C1 segment of cervical spinal cord (tissue), 14 donors: ENCODE measurements at places on chromosomes 2 and 18.

DNA sequence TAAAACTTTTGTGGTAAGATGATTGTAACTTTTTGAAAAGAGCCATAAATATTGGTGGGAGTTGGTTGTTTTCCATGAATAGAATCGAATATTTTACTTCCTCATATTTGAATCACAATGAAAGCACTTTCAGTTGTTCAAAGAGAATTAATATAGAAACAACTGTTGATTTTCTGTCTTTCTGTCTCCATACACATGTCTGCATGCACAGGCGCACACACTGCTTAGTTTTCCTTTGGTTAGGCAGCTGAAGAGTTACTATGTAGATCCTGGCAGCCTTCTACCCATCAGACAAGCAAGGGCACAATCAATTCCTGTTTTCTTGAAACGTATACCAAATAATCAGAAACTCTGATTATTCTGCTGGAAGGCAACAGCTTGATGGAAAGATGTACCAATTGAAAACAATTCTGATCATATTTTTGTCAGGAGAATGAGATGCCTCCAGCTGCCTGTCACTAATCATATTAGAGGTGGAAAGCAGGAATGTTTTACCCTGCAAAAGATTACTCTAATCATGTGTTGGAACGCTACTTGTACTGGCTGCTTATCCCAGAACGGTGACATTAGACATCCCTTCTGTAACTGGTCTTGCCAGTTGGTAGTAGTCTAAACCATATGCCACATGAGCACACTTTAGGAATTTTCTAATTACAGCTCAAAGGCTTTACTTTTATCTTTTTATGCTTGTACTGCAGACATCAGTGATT, 24.0 kb downstream of the SPATS2L start:
- DNase-seq = no peak

DNA sequence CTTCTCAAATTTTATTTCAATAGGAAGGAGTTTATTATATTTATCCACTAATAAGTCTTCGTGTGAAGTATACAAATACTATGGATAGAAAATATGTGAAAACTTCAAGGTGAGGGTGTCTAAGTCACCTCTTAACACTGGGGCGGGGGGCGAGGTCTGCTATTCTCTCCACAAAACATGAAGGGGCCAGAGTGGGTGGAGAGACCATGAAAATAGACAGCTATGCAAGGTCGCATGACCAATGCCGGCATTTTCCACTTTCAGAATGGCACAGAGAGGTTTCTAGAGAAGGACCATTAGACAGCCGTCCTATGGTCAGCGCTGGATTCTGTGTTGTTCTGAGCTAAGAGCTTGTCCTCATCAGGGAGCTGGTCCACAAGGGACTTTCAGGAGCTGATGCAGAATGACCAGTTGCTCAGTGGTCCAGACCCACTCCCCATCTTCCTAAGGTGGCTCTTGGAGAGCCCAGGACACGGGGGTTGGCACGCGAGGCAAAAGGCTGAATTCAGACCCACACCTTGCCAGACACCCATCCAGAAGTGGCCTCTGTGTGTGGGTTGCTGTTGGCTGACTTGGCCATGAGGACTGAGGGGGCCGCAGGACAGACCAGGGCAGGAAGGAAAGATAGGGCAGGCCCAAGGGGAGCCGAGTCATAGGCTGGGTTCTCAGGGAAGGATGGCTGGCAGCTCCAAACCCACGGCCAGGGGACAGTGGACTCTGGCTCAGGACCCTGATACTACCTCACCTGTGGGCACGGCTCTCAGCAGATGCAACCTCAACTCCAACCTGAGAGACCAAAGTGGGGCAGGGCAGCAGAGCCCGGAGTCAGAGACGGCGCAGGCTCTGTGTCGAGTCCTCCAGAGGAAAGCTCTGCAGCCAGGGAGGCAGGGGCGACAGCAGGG, 69.8 kb downstream of the NDUFA10 start:
- no peak for DNase-seq

DNA sequence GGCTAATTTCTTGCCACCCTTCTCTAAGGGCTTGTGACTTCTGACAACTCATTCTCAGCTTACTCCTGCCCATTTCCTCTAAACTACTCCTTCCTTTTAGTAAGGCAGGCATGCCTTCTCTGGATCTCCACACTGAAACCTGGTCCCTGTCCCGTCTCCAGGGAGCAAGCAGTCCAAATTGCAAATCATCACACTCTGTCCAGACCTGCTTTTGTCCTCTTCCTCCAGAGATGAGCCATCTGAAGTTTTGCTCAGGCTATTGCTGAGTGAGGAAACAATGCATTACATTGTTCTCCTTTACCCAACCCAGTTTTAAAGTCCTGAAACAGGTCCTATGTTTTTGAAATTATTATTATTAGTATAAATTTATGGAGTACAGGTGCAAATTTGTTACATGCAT, 57.3 kb downstream of the ARHGAP25 start:
- DNase-seq = no peak

- no peak for DNase-seq
Observed at GRCh38 chr2:129710670-129711495, 268.6 kb upstream of the RAB6C start.

GRCh38 chr2:160701822-160702221, 208.2 kb upstream of the RBMS1 start:
- no peak for DNase-seq

- DNase-seq = no peak
Observed at GRCh38 chr18:70293166-70293565, 4.3 kb downstream of the SOCS6 start.

DNA sequence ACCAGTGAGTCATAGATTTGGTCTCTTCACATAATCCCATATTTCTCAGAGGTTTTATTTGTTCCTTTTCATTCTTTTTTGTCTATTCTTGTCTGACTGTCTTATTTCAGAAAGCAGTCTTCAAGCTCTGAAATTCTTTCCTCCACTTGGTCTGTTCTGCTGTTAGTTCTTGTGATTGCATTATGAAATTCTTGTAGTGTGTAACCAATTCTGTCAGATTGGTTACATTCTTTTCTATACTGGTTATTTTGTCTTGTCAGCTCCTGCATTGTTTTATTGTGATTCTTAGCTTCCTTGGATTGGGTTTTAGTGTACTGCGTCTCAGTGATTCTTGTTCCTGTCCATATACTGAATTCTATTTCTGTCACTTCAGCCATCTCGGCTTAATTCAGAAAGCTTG, 18.6 kb downstream of the EHBP1 start:
- DNase-seq = no peak

DNA sequence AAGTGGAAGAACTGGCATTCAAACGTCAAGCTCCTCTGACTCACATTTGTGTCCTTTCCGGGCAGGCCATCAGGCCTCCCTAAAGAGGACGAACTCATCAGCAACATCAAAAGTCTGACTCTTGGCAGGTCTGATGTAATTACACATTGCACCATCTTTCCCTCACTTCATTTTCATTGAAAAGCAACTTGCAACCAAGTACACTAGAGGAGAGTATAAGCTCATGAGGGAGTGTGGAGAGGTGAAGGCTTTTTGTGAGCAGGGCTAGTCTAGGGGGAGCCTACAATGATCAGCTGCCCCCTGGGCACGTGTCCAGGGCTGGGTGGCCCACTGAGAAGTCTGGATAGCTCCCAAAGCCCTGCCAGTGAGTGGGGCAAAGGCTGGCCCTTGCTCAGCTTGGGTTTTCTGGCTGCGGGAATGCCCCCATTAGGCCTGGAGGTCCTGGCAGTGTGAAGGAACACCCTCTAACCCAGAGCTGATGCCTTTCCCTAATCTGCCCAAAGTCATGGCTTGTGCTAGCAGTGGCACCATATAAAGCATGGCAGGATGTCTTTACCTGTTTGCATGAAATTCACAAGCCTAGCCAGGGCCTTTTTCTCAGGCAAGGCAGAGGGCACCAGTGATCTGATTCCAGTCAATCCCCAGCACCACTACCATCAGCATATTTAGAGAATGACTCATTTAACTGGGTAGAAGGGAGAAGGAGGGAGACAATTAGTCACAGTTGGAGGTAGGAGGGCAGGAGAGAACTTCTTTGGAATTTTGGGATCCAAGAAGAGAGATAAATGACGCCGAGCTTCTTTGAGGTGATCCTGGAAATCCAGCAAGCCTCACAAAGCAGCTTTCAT, 8.5 kb upstream of the DAW1 start:
- no peak for DNase-seq
